ENCODE measurements at places on chromosomes 7 and 10.

DNA sequence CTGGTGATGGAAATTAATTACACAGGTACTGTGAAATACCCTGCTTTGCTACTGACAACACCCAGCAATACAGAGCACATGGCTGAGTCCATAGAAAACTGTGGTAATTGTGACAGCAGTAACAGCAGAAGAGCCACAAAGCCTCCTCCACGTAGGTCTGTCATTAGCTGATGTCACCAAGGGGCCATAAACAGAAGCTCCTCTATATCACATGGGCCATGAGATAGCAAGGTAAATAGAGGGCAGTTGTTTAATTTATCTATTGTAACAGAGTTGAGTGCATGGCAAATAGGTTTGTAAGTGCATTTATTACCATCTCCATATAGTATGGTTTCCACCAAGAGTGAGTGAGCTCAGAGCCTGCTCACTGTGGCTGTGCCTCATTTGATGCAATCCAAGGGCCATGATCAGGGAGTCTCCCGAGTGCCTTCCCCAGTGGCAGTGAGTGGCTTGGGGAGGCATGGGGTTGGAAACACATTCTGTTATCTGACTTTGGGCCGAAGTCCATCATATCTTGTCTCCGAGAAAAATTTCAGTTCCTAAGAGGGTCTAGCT lies 281.2 kb downstream of the SKAP2 start:
- no peak for DNase-seq

- no peak for DNase-seq
Observed at GRCh38 chr7:69953136-69954067, 355.1 kb downstream of the AUTS2 start.

- DNase-seq, result no peak
Observed at GRCh38 chr10:108095932-108096925, 931.7 kb upstream of the SORCS1 start.

DNA sequence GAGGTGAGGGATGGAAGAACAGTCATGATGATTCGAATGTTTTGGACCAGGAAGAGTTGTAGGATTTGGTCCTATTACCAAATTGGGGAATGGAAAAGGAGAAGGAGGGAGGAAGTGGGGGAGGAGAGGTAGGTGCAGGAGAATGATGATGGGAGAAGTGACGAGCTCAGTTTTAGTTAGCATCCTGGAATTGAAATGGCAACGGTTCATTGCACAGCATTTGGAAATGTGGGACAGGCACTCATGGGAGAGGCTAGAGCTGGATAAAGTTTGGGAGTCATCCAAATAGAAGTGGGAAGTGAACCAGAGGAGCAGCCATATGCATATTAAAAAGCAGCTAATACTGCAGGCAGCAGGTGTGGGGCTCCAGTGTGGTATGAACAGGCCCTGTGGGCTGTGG lies 253.6 kb downstream of the SORCS3 start:
- no peak for DNase-seq

DNA sequence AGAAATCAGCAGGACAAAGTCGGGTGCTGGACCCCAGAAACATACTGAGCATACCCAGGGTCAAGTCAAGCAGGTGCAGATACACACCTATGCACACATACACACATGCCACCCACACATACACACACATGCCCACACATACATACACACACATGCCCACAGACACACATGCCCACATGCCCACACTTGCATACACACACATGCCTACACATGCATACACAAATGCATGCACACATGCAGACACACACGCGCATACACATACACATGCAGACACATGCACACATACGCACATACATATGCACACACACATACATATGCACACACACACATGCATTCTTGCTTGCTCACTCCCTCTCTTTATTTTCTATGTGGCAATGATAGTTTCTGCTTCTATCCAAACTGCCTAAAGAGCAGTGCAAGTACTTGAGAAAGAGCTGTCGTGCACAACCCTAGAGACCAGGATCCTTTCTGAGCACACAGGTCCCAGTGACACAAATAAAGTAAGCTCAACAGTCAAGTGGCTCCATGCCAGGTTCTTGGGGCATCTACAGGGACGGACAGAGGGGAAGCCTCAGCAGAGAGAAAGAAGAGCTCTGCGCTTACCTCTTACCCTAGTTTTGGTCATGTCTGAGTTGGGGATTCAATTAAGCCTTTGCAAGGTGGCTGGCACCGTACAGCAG lies 83.7 kb downstream of the EBF3 start:
- DNase-seq, result no peak

GRCh38 chr10:33334805-33335550 lies 511 bp upstream of the NRP1 start:
- DNase-seq, result peak; percentile 83

GRCh38 chr10:124653811-124654651 lies 90.1 kb downstream of the FAM53B start:
- no peak for DNase-seq

- no peak for DNase-seq
Observed at GRCh38 chr10:35355971-35356724, 19.8 kb downstream of the CCNY start.

DNA sequence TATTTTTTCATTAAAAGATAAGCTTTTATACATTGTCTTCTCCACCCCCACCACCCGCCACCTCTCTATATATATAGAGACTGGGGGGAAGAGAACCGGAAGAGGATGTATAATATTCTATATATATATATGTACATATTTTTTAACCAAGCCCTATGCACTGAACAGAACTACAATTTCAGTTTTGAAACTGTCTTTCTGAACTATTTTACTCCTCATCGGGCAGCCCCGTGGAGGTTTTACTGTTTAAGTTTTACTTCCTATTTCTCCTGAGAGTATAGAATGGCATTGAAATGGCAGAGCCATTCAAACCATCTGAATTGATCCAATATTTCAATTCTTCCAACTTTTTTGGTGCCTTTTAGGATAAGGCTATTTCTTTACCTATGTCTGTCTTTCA lies 1047.1 kb downstream of the NRG3 start:
- no peak for DNase-seq

- DNase-seq, result no peak
Observed at GRCh38 chr10:103763374-103764202, 91.8 kb downstream of the SH3PXD2A start.

DNA sequence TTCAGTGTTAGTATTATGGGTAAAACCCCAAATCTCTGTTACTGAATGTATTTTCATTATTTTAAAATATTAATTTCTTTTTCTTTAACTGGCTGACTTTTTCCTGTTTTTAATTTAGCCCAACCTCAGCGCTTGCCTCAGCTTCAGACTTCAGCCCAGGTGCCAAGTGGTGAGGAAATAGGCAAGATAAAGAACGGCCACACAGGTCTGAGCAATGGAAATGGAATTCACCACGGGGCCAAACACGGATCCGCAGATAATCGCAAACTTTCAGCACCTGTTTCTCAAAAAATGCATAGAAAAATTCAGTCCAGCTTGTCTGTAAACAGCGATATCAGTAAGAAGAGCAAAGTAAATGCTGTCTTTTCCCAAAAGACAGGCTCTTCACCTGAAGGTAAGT lies 57.5 kb downstream of the MDFIC start:
- DNase-seq, result no peak

DNA sequence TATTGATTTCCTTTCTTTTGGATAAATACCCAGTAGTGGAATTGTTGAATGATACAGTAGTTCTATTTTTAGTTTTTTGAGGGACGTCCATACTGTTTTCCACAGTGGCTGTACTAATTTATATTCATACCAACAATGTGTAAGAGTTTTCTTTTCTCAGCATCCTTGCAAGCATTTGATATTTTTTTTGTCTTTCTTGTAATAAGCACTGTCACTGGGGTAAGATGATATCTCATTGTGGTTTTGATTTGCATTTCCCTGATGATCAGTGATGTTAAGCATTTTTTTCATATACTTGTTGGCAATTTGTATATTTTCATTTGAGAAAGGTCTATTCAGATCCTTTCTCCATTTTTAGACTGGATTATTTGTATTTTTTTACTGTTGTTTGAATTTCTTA lies 308.7 kb downstream of the PTEN start:
- DNase-seq, result no peak

DNA sequence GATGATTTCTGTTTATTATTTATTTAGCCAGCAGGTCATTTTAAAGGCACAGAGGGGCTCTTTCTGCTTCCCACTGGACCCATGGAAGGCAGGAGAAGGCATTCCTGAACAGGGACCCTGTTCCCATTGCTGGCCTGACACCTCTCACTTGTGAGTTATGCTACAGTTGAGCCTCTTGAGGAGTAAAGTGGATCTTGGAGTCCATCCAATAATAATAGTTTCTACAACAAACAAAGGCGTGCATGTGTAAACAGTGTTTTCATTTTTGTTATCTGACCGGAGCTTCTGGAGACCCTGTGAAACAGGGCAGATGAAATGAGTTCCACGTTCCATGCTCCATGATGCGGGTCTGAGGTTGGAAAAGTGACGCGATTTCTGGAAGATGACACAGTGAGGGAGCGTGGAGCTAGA lies 127.3 kb upstream of the HABP2 start:
- no peak for DNase-seq

DNA sequence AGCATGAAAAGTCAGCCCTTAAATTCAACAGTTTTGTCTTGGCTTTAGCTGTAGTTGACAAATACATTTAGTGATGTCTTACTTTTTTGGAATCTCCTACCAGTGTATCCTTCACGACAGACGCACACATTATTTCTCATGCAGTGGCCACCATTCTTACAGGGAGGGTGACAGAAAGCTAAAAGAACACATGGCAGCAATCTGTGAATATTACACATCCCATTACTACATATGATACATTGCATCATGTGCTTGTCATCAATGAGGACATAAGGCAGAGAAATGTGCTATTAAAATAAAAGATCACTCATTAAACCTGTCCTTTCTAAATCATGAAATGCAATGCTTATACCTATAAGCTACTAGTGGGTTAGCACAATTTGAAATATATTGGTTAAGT lies 66.6 kb downstream of the VWDE start:
- no peak for DNase-seq

- DNase-seq, result no peak
Observed at GRCh38 chr10:132166216-132166950, 20.4 kb upstream of the DPYSL4 start.

DNA sequence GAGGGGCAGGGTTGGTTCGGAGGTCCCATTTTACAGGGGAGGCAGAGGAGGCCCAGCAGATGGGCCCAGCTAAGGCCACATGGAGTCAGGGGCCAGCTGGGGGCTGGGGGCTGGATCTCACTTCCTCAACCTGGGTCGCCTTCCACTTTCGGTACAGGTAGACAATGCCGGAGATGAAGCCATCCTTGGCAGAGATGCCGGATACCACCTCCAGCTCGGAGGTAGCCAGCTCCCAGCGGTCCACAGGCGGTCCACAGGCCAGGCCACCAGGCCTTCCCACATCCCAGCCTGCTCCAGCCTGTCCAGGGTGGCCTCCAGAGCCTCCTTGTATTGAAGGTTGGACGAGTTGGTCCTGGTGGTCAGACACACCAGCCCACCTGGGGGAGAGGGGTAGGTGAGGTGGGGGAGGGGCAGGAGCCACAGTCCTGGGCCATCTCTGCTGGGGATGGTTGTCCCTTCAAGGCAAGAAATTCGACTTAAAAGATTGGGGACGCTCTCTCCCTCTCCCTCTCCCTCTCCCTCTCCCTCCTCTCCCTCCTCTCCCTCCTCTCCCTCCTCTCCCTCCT lies 3.9 kb downstream of the CLDN4 start:
- DNase-seq, result no peak

GRCh38 chr10:5904227-5904626 lies 14.2 kb downstream of the FBH1 start:
- DNase-seq, result no peak

DNA sequence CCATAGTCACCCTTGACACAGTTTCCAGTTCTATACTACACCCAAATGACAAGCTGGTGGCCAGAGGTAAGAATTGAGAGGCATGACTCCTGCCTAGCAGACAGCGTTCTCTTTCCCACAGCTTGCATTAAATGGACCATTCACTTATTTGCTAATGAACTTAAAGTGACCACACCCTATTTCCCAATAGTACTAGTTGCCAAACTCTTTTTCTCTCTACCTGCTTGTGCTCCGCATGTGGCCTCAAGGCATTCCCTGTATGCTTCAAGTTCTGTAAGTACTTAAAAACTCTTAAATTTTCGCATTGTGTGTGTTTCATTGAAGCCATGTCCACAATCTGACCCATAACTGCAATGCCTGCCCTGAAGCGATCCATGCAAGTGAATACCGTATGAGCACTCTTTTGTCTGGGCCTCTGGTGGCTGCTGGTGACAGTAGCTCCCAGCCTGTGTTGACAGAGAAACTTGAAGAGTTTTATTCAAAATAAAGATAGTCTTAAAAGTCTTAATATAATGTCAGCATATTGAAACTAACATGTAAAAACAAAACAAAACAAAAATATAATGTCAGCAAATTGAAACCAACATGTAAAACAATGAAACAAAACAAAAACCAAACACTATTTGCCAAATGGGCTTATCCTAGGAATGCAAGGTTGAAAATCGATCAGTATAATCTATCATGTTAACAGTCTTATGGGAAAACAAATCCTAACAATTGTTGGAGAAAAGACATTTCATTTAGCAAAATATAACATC lies 73.6 kb downstream of the CCSER2 start:
- no peak for DNase-seq

DNA sequence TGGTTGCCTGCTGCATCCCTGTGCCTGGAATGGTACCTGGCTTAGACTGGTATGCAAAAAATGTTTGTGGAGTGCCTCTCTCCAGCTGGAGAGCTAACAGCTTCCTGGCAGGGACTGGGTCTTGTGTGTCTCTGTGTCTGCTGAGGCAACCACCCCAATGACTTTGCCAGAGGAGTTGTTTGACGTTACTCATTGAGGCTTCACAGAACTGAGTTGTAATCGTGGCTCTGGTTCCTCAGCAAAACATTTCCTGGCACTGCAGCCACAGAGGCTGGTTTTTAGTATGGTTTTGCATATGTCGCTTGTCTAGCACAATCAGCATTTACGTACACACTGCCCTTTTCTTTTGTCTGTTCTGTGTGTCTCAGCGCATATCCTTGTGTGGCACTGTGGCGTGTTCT lies 7.5 kb downstream of the ZNF282 start:
- DNase-seq, result no peak

- no peak for DNase-seq
Observed at GRCh38 chr7:129925416-129926002, 27.3 kb downstream of the UBE2H start.

DNA sequence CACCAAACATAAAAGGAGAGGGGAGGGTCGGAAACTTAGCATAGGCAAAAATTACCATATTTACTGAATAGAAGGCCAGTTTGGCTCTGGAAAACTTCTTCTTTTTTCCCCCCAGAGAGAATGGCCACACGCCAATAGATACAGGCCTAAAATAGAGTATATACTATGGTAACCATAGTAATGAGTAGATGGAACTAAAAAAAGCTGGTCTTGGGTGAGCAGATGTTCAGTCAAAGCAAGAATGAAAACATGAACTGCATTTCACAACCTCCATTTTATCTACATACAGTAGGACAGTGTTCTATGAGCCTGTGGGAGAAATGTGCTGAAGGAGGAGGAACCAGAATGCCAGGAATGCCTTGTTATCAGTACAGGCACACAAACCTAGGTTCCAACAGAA lies 141.7 kb upstream of the SEMA3A start:
- DNase-seq, result no peak

- no peak for DNase-seq
Observed at GRCh38 chr7:143437578-143437977, 5.7 kb upstream of the TAS2R60 start.

- no peak for DNase-seq
Observed at GRCh38 chr7:25830215-25830614, 321.8 kb upstream of the NFE2L3 start.
